Esophagus squamous epithelium (tissue), 5 donors: ENCODE measurements at places on chromosomes 5 and 9.

- no peak for DNase-seq
These were observed 253.8 kb downstream of the KDM4C start for GRCh38 chr9:7011395-7012067.

DNA sequence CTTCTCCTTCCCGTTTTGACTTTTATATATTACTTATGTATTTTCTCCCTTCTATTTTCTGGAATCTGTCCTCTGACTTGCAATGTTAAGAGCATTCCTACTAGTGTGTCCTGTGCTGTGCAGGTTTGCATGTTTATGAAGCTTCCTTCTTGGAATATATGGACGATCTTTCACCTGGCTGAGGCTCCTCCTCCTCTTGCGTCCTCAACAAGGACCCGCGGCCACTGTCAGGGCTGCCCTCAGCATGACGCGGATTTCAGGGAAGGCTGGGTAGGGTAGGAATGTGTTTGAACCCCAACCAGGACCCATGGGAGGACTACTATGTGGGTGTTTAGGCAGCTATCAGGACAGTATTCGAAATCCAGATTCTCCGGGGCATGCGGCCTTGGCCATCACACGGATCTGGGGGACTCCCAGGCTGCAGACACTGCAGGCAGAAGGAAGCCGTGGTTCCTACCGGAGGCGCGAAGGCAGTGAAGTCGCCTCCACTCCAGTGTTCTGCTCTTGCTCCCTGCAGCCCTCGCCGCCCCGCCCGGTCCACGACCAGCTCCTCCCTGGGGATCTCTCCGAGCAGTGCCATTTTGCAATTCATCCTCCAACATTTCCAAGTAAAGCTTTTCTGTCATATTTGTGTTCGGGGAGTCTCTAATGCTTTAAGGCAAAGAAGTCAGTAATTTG lies 37.0 kb upstream of the OSMR start:
- no peak for DNase-seq

DNA sequence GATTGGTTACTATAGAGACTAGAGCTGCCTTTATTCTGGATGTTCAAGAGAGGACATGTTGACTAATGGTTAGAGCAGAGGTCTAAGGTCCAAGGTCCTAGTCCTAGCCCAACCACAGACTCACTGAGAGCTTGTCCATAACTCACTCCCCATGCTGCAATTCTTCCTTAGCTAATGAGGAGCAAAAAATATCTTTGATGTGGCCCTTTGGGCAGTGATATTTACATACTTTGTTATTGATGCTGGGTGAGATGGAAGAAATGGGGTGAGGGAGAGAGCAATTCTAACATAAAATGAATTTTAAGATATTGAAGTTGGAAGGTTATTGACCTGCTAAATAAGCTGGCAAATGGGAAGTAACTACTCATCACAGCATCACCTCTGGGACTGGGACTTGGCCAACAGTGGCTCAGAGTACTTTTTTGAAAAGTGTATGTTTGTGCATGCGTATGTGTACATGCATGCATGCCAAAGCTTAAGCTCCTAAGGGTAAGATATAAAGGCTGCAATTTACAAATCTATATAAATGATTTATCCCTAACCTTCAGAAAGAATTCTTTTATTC lies 58.0 kb upstream of the ANKRD55 start:
- DNase-seq, result no peak

GRCh38 chr9:74120470-74120869 lies 376.7 kb upstream of the RORB start:
- DNase-seq, result no peak
